RWPE2 (cell line): ENCODE measurements at places on chromosomes 13 and 19.

DNA sequence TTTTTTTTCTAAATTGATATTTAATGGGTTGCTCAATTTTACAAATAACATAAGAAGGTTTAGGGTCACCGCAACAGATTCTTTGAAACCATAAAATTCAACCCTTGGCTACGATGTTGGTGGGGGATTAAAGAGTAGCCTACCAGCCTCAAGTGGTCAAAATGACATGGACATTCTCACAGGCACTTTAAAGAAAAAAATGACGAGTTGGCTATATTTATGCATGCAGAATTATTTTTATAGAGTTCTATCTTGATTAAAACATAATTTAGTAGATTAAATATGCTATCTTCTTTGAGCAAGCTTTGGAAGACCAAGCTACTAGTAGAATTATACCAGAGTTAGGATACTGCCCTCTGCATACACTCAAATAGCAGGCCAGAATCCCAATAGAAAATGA, 293.0 kb downstream of the DCT start:
- DNase-seq: no peak

DNA sequence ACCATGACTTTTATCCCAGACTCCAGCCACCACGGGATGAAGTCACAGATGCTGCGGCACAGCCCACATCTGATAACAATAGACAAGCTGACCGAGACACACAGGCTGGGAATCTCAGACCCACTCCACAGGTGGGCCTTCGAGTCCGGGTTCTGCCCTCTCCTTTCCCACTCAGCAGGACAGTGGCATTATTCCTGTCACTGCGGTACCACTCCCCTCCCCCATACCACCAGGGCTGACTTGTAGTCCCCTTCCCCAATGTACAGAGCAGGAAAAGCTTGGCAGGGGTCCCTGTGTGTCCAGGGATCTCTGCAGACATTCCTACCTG, 179 bp upstream of the AMER2 start:
- DNase-seq: no peak

DNA sequence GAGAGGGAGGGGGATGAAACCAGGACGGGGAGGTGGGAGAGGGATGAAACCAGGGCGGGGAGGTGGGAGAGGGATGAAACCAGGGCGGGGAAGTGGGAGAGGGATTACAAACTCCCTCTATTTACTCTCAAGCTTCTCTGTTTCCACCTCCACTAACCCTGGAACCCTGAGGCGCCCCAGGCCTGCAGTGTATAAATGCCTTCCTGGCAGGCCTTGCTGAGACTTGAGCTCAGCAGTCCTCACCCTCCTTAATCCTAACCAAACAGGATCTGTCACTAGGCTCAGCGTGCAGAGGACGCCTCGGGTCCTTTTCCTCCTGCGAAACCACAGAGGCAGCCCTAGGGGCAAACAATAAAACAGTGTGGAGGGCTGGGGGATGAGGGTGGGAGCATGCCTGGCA, 32.1 kb upstream of the OR1M1 start:
- no peak for DNase-seq

- no peak for DNase-seq
Measured at GRCh38 chr13:113489549-113490495, 689 bp downstream of the DCUN1D2 start.
